Muscle of leg (tissue), 16 donors: ENCODE measurements at places on chromosomes 6 and 20. TPM values are rescaled to one million over a fixed set of nuclear protein-coding genes. Genes with fewer than 3 reads are reported as not detected.

DNA sequence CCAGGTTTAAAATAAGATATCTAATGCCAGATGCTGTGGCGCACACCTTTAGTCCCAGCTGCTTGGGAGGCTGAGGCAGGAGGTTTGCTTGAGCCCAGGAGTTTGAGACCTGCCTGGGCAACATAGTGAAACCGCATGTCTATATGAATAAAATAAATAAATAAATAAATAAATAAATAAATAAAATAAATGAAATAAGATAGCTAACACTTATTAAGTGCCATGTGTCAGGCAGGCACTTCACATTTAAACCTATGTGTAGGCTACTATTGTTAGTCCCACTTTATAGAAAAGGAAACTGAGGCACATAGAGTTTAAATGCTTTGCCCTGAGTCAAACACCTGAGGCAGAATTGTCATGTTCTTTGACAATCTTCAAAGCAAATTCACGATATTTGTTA is 32.9 kb upstream of the RREB1 start:
- H3K27ac ChIP-seq, result no peak overlapping the region
- no peak overlapping the region for H3K4me3 ChIP-seq
- no peak for DNase-seq

- DNase-seq, result peak; percentile 93
- peaks cover 89% of the 10 kb centered on the region for H3K4me1 ChIP-seq
- H3K27me3 ChIP-seq, result peaks cover 20% of the 10 kb centered on the region
- H3K4me3 ChIP-seq, result peak overlapping the region; percentile 24
Observed at GRCh38 chr6:35489995-35490791, 6.7 kb downstream of the TEAD3 start.

GRCh38 chr6:138161088-138161337 is 726 bp upstream of the ARFGEF3 start:
- H3K4me3 ChIP-seq, result no peak overlapping the region
- peaks cover 10% of the 10 kb centered on the region for H3K4me1 ChIP-seq
- no peak overlapping the region for H3K27ac ChIP-seq
- H3K36me3 ChIP-seq, result no peaks in the 10 kb centered on the region

GRCh38 chr20:44651684-44652423 is at the start of gene ADA:
Gene ADA (minus strand): TSS chr20:44651699. CDS start chr20:44651607, 92 bp downstream.
- DNase-seq, result peak; percentile 78
- H3K36me3 ChIP-seq, result no peaks in the 10 kb centered on the region
- H3K4me1 ChIP-seq, result peaks cover 18% of the 10 kb centered on the region
- peak within 1 kb of the TSS; percentile 67 for H3K4me3 ChIP-seq
- H3K27ac ChIP-seq, result peak within 1 kb of the TSS; percentile 75

DNA sequence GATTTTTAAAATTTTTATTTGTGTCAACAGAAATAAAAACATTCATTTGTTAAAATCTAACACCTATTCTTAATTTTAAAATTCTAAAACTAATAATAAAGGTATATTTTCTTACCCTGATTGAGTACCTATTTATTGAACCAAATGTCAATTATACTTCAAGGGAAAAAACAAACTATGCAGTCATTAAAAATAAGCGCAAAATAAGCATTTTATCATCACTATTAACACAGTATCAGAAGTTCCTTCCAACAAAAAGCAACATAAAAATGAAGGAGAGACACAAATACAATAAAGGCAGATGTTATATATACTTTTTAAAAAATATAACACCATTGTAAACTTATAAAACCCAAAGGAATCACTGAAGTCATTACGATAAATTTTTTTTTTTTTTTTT is 52.7 kb downstream of the ZHX3 start:
- H3K4me1 ChIP-seq, result no peaks in the 10 kb centered on the region
- H3K4me3 ChIP-seq, result no peak overlapping the region
- no peak for DNase-seq
- H3K27me3 ChIP-seq, result no peaks in the 10 kb centered on the region

DNA sequence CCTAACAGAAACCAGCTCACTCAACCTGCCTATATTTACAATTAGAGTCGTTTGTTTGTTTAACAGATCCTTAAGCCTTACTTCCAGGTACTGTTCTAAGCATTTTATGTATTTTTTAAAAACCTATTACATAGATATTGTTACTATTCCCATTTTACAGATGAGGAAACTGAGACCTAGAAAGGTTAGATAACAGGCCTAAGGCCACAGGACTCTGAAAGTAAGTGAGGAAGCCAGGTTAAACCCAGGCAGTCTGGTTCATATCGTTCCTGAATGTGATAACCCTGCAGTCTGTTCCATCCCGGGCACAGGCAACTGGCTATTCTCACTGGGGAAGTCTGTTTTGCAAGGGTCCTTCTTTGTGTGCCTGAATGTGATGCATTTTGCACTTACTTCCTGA is 322.2 kb downstream of the FARS2 start:
- H3K27me3 ChIP-seq, result no peaks in the 10 kb centered on the region
- DNase-seq, result no peak
- H3K4me3 ChIP-seq, result no peak overlapping the region
- peak overlapping the region; percentile 1 for H3K27ac ChIP-seq
- H3K36me3 ChIP-seq, result no peaks in the 10 kb centered on the region

DNA sequence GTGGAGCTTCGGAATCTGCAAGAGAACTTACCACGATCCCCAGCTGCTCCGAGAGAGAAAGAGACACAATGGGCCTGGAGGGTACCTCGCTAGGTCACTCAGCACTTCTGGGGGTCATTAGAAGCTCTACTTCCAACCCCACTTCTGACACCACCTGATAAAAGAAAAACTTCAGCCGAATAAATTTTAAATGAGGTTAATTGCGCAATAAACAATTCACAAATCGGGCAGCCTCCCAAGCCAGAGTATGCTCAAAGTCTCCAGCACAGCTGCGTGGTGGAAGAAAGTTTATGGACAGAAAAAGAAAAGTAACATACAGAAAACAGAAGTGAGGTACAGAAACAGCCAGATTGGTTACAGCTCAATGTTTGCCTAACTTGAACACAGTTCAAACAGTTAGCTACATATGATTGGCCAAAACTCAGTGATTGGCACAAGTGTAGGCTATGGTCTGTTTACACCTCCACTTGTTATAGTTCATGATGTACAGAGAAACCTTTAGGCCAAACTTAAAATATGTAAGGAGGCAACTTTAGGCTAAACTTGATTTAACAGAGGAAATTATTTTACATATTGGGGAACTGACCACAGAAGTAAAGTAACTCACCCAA is 52.6 kb downstream of the COL11A2 start:
- no peaks in the 10 kb centered on the region for H3K4me1 ChIP-seq
- DNase-seq, result peak; percentile 42
- no peak overlapping the region for H3K4me3 ChIP-seq

DNA sequence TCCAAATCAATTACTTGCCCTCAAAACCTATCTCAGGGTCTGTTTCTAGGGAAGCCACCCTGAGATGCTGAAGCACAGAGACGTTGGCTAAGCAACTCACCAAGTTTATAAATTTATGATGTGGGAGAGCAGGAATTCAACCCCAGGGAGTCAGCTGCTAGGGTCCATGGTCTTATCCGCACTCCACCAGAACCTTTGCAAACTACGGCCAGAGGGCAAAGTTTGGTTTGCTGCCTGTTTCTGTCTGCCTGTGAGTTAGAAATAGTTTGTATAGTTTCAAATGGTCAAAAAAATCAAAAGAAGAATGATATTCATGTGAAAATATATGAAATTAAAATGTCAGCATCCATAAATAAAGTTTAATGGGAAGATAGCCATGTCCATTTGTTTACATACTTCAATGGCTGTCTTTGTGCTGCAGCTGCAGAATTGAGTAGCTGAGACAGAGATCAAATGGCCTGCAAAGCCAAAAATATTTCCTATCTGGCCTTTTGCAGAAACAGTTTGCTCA is 83.7 kb upstream of the ZFP64 start:
- H3K4me3 ChIP-seq, result no peak overlapping the region
- H3K27me3 ChIP-seq, result no peaks in the 10 kb centered on the region
- peaks cover 6% of the 10 kb centered on the region for H3K4me1 ChIP-seq
- H3K36me3 ChIP-seq, result no peaks in the 10 kb centered on the region

DNA sequence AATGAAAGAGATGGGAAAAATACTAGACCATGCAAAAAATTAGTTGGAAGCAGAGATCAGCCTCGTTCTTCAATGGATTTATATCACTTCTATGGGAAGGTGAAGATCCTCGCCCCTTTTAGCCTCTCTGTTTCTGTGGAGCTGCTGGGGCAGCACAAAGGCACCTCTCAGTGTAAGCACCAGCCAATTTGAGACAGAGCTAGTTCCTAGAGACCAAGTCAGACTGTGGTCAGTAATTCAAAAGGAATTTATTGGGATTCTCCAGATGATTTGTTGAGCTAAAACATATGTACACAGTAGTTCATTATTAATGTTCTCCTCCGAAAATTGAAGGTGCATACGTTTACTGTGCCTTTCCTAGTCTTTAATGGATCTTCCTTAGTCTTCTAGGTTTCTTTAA is 42.4 kb downstream of the SCGN start:
- no peak overlapping the region for H3K27ac ChIP-seq
- H3K4me3 ChIP-seq, result no peak overlapping the region
- no peak for DNase-seq
- no peaks in the 10 kb centered on the region for H3K4me1 ChIP-seq

GRCh38 chr20:1212607-1213396 is 9.5 kb downstream of the C20orf202 start:
- H3K36me3 ChIP-seq, result no peaks in the 10 kb centered on the region
- no peaks in the 10 kb centered on the region for H3K4me1 ChIP-seq
- H3K27ac ChIP-seq, result no peak overlapping the region
- H3K27me3 ChIP-seq, result peaks cover 9% of the 10 kb centered on the region
- DNase-seq, result peak; percentile 66
- H3K4me3 ChIP-seq, result no peak overlapping the region

DNA sequence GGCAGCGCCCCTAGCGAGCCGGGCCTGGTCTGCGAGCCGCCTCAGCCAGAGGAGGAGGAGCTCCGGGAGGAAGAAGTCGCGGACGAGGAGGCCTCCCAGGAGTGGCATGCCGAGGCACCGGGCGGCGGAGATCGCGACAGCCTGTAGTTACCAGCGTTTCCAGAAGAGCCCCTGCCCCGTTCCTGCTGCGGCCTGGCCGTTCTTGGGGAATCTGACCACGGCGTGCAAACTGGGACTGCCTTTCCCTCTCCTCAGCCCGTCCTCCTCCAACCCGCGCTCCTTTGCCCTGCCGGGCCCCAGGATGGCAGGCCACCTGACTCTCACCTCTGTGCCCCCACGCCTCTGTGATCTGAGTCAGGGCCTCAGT is 802 bp downstream of the HDGFL1 start:
- no peak overlapping the region for H3K27ac ChIP-seq
- no peak overlapping the region for H3K4me3 ChIP-seq
- H3K4me1 ChIP-seq, result no peaks in the 10 kb centered on the region
- H3K27me3 ChIP-seq, result no peaks in the 10 kb centered on the region

DNA sequence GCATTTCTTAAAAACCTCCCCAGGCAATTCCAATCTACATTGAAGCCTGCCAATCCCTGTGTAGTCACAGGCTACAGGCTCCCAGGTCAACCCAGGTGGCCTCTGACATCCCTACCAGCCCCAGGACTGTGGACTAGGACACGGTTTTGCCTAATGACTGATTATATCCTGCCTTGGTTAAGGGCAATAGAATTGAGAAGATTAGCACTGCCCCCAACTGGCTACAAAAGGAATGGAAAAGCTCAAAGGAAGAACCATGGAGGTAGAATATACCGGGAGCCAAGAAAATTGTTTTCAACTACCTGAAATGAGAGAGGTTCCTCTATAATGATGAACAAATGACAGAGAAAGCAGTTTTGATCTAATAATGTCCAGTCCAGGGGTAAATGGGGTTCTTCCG is 421.1 kb upstream of the AGPAT4 start:
- no peaks in the 10 kb centered on the region for H3K4me1 ChIP-seq
- no peaks in the 10 kb centered on the region for H3K36me3 ChIP-seq
- no peak for DNase-seq
- no peaks in the 10 kb centered on the region for H3K27me3 ChIP-seq

- DNase-seq, result peak; percentile 35
- H3K36me3 ChIP-seq, result no peaks in the 10 kb centered on the region
- H3K4me1 ChIP-seq, result peaks cover 14% of the 10 kb centered on the region
- H3K27me3 ChIP-seq, result no peaks in the 10 kb centered on the region
- H3K27ac ChIP-seq, result peak overlapping the region; percentile 51
Observed at GRCh38 chr6:157461000-157461915, 80.3 kb downstream of the ZDHHC14 start.

- DNase-seq, result no peak
- no peaks in the 10 kb centered on the region for H3K4me1 ChIP-seq
Observed at GRCh38 chr20:1909097-1909496, 13.9 kb downstream of the SIRPA start.

DNA sequence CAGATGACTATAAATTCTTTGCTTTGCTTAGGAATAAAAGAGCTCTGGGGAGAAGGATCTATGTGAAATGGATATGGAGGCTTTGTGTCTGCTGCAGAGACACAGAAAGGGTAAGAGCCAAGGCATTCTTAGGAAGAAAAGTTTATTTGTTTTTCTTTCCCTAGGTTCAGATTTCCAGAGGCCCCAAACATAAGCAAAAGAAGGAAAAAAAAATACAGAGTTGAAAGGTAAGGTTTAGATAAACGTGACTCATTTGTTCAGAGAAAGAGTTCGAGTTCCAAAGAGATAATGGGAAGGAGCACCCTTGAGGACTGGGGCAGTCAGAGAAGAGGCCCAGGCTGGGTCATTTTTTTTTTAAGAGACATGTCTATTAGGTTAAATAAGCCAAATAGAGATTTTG is 27.4 kb upstream of the BMP5 start:
- H3K27me3 ChIP-seq, result no peaks in the 10 kb centered on the region
- no peak overlapping the region for H3K27ac ChIP-seq
- no peak overlapping the region for H3K4me3 ChIP-seq
- DNase-seq, result peak; percentile 46

DNA sequence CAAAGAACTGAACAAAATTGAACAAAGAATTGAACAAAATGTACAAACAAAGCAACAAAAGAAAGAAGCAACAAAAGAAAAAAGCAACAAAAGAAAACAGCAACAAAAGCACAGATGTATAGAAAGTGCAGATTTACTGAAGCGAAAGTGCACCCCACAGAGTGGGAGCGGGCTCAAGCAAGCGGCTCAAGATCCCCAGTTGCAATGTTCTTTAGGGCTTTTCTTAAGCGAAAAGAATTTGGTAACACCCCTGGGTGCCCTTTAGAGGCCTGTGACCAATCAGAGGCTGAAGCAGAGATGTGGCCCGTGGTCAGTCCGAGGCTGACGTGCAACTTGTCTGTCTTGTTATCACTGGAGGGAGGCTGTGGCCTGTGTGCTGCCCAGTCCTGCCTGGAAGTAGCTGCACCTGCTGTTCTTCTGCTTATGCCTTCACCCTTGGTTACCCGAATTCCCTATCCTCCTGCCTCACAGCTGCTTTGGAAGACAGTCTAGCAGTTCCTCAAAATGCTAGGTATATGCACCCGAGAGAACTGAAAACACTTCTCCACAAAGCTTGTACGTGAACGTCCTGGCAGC is 13.2 kb upstream of the KIF25 start:
- no peak for DNase-seq
- H3K27ac ChIP-seq, result no peak overlapping the region
- H3K4me1 ChIP-seq, result peaks cover 4% of the 10 kb centered on the region
- no peaks in the 10 kb centered on the region for H3K36me3 ChIP-seq
- H3K27me3 ChIP-seq, result no peaks in the 10 kb centered on the region

- no peak overlapping the region for H3K27ac ChIP-seq
- no peaks in the 10 kb centered on the region for H3K36me3 ChIP-seq
- peaks cover 7% of the 10 kb centered on the region for H3K27me3 ChIP-seq
- no peak overlapping the region for H3K4me3 ChIP-seq
- DNase-seq, result no peak
- peaks cover 14% of the 10 kb centered on the region for H3K4me1 ChIP-seq
Observed at GRCh38 chr20:47743671-47744070, 41.6 kb downstream of the SULF2 start.

VWA7 gene
- 1.2 TPM for total RNA-seq

RAET1L gene
- not detected for total RNA-seq

ANKRD60 gene
- not detected for total RNA-seq

BYSL gene
- total RNA-seq, result 12.2 TPM

BPIFB1 gene
- total RNA-seq, result not detected

GFRAL gene
- 0.13 TPM for total RNA-seq

DEFB115 gene
- not detected for total RNA-seq

MCCD1 gene
- not detected for total RNA-seq

HLA-DQA2 gene
- total RNA-seq, result 0.13 TPM

NKX2-2 gene
- total RNA-seq, result 0.04 TPM
